ENCODE measurements at places on chromosomes 16 and 17.

GRCh38 chr17:62804822-62805221 is 3.3 kb downstream of the MARCHF10 start:
- DNase-seq, result no peak

- no peak for DNase-seq
Observed at GRCh38 chr16:81549547-81550431, 105.2 kb downstream of the CMIP start.

DNA sequence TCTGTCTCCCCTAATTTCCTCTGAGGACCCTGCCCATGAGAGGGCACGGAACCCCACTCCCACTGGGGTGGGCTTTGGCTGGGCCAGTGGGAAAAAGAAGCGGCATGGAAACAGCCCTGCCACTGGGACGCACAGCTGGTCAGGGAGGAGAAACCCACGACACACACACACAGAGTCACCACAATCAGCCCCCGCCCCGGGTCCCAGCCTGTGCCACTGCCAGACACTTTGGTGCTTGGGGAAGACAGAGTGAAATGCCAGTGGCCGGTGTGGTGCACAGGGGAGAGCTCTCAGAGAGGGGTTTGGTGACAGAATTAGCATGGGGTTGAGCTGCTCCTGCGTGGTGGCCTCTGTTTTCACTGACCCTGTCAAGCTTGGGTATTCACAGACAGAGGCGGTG is 30.7 kb upstream of the RNPS1 start:
- no peak for DNase-seq

DNA sequence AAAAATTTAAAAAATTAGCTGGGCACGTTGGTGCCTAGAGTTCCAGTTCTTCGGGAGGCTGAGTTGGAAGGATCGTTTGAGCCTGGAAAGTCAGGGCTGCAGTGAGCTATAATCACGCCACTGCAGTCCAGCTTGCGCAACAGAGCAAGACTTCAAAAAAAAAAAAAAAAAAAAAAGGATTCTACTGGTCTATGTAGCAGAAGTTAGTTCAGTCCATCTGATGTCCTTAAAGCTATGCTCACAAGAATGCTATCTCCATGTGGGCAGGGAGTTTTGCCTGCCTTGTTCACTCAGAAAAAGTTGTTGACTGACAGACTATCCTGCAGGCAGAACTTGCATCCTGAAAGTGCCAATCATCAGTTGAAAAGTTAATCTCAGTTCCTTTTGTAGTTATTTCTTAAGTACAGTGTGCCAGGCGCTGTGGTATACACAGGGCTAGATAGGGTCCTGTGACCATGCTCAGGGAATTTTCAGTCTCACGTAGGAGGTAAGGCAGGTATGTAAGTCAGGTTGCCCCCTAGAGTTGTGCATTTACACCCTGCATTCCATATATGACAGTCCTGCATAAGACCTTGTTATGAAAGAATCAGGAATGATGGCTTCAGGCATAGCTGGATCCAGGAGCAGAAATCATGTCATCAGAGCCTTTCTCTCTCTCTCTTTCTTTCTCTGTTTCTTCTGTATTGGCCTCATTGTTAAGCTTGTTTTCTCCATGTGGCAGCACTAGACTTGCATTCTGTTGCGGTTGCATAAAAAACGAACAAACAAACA is 7.6 kb downstream of the SYT17 start:
- no peak for DNase-seq

- DNase-seq, result no peak
Observed at GRCh38 chr16:10741844-10742243, 1.8 kb upstream of the NUBP1 start.

DNA sequence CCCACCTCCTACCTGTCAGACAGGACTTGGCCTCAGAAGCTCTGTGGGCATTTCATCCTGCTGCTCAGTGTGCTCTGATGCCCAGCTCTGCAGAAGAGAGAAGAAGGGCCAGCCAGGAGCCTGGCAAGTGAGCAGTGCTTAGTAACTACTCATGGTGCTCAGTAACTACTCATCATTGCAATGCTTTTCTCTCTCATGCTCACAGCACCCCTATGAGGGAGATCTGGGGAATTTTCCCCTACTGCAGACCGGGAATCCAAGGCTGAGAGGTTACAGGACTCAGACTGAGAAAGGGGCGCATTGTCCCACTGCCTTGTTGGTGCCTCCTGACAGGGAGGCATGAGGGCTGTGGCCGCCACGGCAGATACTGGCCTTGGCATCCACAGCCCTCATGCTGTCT is 261.1 kb downstream of the C16orf95 start:
- no peak for DNase-seq

- DNase-seq, result no peak
Observed at GRCh38 chr16:54286090-54286365, 559 bp downstream of the IRX3 start.

DNA sequence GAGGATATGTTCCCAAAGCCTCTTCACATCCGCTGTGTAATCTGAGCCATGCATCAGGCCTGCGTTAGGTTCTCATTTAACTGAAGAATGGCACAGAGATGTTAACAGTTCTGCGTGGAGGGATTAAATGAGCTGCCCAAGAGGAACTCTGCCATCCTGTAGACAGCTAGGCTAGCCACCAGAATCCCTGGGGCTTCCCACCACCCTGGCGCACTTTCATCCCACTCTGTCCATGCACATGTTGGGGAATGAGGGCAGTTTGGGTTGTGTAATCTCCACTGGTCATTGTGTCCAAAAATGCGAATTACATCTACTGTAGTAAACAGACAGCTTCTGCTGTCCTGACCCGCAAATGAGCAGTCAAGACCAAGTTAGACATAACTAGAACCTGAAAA is 1.0 kb upstream of the GLG1 start:
- DNase-seq, result no peak

DNA sequence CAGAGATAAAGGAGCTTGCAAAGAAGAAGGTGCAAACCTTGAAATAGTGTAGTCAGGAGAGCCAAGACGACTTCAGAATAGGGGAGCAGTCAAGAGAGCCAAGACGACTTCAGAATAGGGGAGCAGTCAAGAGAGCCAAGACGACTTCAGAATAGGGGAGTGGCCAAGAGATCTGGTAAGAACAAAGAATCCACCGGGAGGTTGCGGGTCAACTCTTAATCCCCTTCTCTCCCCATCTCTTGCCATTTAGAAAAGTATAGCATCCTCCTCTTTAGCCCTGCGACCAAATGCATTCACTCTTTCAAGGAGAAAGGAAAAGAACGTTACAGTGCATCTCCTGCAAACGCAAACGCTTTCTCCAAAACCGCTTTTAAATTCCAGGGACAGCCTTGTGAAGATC is 713 bp downstream of the KNOP1 start:
- DNase-seq, result no peak

DNA sequence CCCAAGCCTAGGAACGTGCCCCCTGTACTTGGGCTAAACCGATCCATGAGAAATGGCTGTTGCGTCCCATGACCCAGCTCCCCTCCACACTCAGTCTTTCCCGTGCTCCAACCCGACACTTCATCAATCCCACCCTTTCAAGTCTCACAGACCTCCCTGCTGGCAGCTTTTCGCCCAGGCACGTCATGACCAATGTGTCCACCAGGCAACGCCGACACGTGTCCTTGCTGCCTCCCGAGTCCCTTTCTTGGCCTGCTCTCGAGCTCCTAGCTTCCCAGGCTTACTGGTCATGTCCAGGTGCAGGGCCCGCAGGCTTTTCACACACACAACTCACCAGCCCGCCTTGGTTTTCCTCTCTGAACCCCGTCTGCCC is 12.2 kb downstream of the MNT start:
- DNase-seq, result no peak

- DNase-seq, result no peak
Observed at GRCh38 chr17:2691069-2691871, 20.3 kb downstream of the CLUH start.

GRCh38 chr17:17840751-17841591 is 4.2 kb upstream of the SREBF1 start:
- no peak for DNase-seq

- DNase-seq, result no peak
Observed at GRCh38 chr17:78572239-78573205, 4.7 kb downstream of the DNAH17 start.

GRCh38 chr17:39252788-39253460 is 27.2 kb upstream of the STAC2 start:
- DNase-seq, result no peak

- no peak for DNase-seq
Observed at GRCh38 chr16:48075398-48075797, 80.4 kb downstream of the ABCC12 start.

DNA sequence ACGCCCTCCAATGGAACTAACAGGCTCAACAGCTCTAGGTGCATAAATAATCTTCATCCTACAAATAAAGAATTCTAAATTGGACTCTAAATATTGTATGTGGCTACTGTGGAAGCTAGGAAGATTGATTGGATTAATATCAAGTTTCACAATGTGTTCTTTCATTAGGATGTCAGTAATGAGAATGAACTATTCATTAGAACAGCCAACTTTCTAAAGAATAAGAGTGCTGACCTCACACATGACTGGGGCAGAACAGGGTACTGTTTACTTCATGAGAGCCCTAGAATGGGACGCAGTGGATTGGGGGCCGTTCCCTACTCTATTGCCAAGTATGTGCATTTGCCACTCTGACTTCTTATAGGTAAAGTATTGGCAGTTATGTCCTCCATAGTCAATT is 528.2 kb upstream of the RBFOX1 start:
- no peak for DNase-seq

DNA sequence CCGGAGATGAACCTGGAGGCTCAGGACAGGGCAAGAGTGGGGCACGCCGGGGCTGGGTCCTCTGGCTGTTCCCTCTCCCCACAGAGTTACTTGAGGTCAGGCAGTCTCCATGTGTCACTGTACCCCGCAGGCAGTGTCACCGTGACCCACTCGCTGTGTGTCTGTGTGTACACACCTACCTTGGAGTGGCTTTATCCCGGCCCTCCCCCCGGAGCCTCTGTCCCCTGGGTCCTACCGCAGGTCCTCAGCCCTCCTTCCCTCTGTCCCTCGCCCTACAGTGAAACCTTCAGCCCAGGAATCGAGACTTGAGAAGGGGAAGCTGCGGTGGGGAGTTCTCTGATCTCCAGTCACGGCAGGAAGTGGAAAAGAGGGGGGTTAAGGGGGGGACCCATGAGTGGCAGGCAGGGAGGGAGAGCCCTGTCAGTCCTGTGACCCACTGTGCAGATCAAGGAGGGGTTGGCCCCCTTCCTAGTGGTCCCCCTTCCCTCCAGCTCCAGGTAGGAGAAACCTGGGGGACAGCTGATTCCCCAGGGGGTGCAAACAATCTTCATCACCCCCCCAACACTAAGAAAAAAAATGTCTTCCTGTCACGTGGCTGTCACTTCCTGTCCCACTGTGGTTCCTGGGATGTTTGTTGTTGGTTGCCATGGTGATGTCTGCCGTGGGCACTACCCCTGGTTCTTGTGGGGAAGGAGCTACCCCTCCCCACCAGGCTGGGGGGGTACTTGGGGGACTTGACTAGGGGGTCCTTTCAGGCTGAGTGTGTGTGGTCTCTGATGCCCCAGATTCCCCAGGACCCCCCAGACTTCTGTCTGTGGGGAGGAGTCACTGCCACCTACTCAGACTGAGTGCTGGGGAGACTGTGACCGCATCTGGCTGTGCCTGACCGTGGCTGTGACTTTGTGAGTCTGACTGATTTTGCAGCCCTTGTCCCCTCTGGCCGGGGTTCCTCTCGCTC is 13.7 kb downstream of the RARA start:
- DNase-seq, result peak; percentile 59

GRCh38 chr17:6456914-6457687 is 12.8 kb downstream of the PIMREG start:
- no peak for DNase-seq

GRCh38 chr17:65665966-65666365 is 104.5 kb upstream of the AXIN2 start:
- DNase-seq, result no peak

- no peak for DNase-seq
Observed at GRCh38 chr17:50107790-50108414, 12.8 kb downstream of the PDK2 start.

- no peak for DNase-seq
Observed at GRCh38 chr16:85800321-85800669, 800 bp downstream of the COX4I1 start.

DNA sequence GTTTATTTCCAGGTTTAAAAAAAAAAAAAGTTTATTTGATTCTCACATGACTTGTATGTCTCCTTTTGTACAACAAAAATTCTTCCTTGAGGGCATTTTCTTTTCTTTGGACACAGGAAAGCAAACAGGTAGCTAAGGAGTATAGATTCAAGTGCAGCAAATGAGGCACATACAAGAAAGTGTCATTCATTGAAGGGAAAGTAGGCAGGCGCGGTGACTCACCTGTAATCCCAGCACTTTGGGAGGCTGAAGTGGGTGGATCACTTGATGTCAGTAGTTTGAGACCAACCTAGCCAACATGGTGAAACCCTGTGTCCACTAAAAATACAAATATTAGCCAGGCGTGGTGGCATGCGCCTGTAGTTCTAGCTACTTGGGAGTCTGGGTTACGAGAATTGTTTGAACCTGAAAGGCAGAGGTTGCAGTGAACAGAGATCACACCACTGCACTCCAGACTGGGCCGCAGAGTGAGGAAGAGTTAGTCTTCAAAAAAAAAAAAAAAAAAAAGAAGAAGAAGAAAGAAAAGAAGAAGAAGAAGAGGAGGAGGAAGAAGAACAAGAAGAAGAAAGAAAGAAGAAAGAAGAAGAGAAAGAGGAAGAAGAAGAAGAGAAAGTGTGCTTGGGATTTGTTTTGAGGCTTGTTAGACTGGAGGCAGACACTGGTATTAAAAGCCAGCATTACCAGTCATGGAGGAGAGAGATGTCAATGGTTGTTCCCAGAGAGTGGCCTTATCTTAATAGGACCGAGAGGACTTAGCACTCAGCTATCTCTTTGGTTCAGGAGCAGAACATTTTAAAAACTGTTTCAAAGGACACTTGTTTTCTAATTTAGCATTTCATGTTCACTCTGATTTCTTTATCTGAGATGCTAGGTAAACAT is 19.7 kb downstream of the GINS3 start:
- DNase-seq, result no peak

GRCh38 chr17:27631411-27631760 is 398 bp downstream of the LGALS9 start:
- no peak for DNase-seq

- DNase-seq, result no peak
Observed at GRCh38 chr17:64327201-64327930, 63.3 kb downstream of the PECAM1 start.

GRCh38 chr17:4262703-4263102 is 1.1 kb downstream of the ANKFY1 start:
- DNase-seq, result no peak

DNA sequence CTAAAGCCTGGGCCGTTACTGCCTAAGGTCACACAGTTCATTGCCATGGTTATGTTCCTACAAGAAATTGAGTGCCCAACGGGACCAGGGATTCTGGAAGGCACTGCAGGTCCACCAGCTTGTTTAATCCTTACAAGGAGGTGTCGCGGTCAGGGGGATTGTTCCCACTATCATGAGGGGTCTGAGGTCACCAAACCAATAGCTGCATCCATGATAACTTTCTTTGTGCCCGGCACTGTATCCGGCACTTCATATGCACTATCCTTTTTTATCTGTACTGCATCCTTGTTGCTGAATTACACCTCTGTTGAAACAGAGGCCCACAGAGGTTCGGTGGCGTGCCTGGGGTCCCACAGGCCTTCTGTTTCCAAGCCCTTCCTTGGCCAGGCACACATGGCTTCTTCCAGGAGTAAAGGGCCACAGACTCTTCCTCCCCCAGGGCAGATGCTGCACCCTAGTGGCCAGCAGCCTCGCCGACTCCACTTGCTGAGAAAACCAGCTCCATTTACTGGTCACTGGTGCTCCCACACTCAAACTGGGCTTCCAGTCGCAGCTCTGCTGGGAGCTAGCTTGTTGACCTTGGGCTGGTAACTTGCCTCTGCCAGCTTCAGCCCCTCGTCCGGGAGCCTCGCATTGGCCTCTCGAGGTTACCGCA is 82.0 kb upstream of the PLCG2 start:
- peak; percentile 24 for DNase-seq

Measured in NCI-H2081 (cell line).